HAP-1 (cell line): ENCODE measurements at places on chromosomes 13 and 19.

DNA sequence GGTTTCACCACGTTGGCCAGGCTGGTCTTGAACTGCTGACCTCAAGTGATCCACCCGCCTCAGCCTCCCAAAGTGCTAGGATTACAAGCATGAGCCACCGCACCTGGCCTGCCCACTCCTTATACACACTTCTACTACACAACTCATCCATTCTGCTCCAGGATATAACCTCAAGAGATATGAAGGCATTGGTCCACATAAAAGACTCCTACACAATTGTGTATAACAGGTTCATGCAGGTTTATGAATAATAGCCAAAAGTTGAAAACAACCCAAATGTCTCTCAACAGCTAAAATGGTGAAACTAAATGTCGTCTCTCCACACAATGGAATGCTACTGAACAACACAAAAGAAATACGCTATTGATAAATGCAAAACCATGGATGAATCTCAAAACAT lies 58.1 kb downstream of the INSR start:
- no peak for DNase-seq

GRCh38 chr19:7595466-7596133 lies at the start of gene CAMSAP3:
Gene CAMSAP3, plus strand, starts transcription at chr19:7595863. Its CDS starts 140 bp downstream, at chr19:7596003.
- DNase-seq, result peak; percentile 91

- no peak for DNase-seq
Observed at GRCh38 chr13:93620181-93620765, 393.7 kb downstream of the GPC6 start.

- no peak for DNase-seq
Observed at GRCh38 chr13:35714588-35715377, 238.3 kb upstream of the MAB21L1 start.

- DNase-seq, result no peak
Observed at GRCh38 chr13:42707586-42707985, 73.8 kb upstream of the FAM216B start.
